Endothelial cell of umbilical vein (primary cell): ENCODE measurements at places on chromosomes 4 and X. TPM values are rescaled to one million over a fixed set of nuclear protein-coding genes. Genes with fewer than 3 reads are reported as not detected.

DNA sequence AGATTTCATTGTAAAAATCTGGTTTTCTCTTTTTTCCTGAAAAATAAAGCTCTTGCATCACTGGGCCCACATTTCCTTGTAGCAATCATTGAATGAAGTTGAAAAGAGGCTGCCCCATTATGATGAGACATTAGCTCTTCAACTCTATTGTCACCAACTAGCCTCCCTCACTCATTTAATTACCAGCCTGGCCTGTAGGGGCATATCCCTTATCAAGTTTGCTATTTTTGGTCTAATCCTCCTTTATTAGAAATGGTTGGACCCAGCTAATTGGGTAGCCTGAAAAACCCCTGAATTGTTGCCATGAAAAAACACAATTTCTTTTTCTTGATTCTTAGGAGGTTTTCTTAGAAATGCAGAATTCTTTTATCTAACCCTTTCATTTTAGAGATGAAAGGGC, 164.6 kb upstream of the CASK start:
- H3K4me3 ChIP-seq: no peak overlapping the region
- no peaks in the 10 kb centered on the region for H3K4me1 ChIP-seq
- no peaks in the 10 kb centered on the region for H3K36me3 ChIP-seq
- no peak for DNase-seq

- no peaks in the 10 kb centered on the region for H3K27me3 ChIP-seq
- H3K27ac ChIP-seq: no peak overlapping the region
- H3K4me3 ChIP-seq: no peak overlapping the region
- no peaks in the 10 kb centered on the region for H3K36me3 ChIP-seq
- H3K4me1 ChIP-seq: no peaks in the 10 kb centered on the region
Observed at GRCh38 chr4:71411981-71412380, 73.2 kb downstream of the SLC4A4 start.

DNA sequence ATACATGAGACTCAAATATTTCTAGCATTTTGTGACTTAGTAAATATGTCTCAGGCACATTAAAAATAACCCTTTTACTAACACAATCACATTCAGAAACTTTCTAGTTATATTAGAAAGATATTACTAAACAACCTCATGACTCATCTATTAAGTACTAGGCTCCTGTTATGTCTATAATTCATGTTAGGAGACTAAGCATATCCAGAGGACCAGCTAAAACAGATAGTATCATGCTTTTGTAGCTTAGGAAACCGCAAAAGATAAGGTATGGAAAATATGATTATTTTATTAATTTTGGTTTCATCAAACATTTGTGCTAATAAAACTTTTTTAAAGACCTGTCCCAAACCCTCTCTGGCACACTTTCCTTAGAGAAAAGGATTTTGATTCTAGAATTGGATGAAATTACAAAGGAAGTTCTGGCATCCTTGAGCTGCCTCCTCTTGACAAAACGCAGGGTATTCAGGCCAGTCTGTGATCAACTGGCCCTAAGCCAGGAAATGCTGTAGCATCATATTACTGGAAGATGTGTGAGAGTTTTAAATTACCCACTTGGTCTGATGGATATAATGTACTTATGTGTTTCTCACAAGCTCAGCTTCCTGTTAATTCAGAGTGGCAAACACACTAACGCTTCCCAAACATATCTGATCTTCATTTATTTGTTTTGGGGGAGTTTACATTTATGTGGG, 60.4 kb downstream of the NRK start:
- H3K4me3 ChIP-seq: no peak overlapping the region
- no peak overlapping the region for H3K27ac ChIP-seq
- no peaks in the 10 kb centered on the region for H3K36me3 ChIP-seq
- H3K4me1 ChIP-seq: peaks cover 3% of the 10 kb centered on the region

DNA sequence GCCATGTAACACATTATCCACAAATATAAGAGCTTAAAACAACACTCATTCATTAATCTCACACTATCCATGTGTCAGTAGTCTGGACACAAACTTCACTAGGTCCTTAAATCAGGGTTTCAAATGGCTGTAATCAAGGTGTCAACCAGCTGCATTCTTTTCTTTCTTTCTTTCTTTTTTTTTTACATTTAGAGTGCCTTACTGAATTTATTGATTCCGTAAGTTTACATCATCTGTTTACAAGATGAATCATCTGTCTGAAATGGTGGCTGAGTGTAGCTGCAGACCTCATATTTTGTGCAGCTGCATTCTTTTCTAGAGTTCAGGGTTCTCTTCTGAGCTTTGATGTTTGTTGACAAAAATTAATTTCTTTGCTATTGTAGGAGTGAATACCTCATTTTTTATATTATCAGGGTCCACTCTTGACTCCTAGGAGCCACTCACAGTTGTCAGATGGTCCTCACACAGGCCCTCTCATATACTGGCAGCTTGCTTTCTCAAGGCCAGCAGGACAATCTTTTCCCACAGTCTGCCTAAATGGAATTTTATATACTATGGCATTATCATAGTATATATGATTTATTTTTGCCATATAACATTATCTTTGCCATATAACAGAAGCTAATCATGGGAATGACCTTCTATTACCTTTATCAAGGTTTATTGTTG, 37.8 kb downstream of the SPOCK3 start:
- H3K4me1 ChIP-seq: no peaks in the 10 kb centered on the region
- no peaks in the 10 kb centered on the region for H3K27me3 ChIP-seq
- DNase-seq: no peak
- H3K4me3 ChIP-seq: no peak overlapping the region
- H3K36me3 ChIP-seq: no peaks in the 10 kb centered on the region

DNA sequence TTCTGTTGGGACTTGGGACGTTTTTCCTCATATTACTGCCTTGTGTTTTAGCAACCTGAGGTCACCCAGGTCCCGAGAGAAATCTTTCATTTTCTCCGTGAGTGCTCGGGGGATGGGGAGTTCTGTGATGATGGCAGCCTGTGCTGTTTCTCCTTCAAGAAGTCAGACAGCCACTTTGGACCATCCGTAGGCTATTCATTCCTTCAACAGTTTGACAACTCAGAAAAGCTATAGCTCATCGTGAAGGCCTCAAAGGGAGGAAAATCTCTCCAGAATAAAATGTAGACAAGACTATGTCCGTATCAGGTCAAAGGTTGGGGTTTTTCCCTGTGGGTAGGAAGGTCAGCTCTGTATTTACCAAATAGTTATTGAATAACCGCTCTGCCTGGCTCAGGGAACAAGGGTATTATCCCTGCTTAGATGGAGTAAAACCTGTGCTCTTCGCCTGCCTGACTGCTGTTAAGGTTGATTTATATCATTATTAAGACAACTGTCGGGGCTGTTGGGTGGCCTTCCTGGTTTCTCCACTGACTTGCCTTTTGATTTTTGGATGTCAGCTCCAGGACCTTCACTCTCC, 36.6 kb downstream of the FAM114A1 start:
- no peaks in the 10 kb centered on the region for H3K27me3 ChIP-seq
- no peaks in the 10 kb centered on the region for H3K4me1 ChIP-seq
- H3K27ac ChIP-seq: no peak overlapping the region
- no peak overlapping the region for H3K4me3 ChIP-seq

- no peak for DNase-seq
- no peaks in the 10 kb centered on the region for H3K4me1 ChIP-seq
- H3K27me3 ChIP-seq: no peaks in the 10 kb centered on the region
- H3K36me3 ChIP-seq: no peaks in the 10 kb centered on the region
- H3K4me3 ChIP-seq: no peak overlapping the region
Observed at GRCh38 chr4:181877329-181877848, 365.8 kb upstream of the TENM3 start.

DNA sequence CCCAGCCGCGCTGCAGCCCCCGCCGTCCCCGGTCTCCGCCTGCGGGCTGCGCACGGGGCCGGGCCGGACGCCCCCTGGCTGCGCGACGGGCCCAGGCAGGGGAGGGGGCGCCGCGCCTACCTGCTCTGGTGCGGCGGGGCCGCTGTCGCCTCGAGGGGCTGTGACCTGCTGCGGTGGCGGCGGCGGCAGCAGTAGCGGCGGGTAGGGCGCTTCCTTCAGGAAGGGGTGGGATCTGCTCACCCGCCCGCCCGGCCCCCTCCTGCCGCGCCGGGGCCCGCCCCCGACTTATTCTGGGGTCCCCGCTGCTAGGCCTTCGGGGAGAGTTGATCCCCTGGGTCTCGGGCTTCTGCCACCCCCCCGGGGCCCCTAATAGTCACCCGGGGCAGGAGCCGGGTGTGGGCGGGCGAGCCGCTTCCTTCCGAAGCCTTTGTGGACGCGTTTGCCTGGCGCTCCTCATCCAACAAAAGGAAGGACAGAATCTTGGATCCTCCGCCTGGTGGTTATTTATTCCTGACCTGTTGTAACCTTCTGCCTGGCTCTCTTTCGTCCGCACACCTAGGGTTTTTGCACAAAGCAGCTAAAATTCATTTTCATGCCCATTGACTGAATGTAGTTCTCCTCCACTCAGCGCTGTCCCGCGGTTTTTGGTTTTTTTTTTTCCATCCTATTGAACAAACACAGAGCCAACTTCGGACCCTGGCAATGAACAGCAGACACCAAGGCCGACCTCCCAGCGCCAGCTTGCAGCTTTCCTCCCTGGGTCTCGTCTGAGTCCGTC, at the start of gene TMEM150C:
TMEM150C (minus strand) TSS at position 203 of the 778 bp plus-strand sequence. CDS start 57,331 bp downstream, outside the sequence.
- DNase-seq: peak; percentile 26
- peak within 1 kb of the TSS; percentile 81 for H3K4me3 ChIP-seq
- H3K36me3 ChIP-seq: no peaks in the 10 kb centered on the region
- no peak within 1 kb of the TSS for H3K27ac ChIP-seq

DNA sequence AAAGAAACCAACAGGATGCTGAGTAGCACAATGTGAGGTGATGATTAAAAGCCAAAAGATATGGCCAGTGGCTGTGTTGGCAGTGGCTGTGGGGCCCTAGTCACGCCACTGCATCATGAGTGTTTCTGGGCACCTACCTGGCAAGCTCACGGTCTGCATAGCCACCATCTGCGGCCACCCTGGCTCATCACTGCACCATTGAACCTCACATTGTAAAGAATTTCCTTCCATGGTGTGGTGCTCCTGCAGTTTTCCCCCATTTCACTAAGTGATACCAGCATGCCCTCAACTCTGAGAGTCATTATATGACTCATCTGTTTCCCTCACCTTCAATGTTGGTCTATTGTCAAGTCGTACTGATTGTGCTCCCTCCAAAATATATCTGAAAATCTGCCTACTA, 45.5 kb upstream of the CLNK start:
- no peak overlapping the region for H3K27ac ChIP-seq
- H3K27me3 ChIP-seq: no peaks in the 10 kb centered on the region
- DNase-seq: no peak
- H3K4me3 ChIP-seq: no peak overlapping the region
- H3K4me1 ChIP-seq: no peaks in the 10 kb centered on the region
- H3K36me3 ChIP-seq: no peaks in the 10 kb centered on the region

- H3K36me3 ChIP-seq: no peaks in the 10 kb centered on the region
- no peaks in the 10 kb centered on the region for H3K27me3 ChIP-seq
- peaks cover 58% of the 10 kb centered on the region for H3K4me1 ChIP-seq
- no peak for DNase-seq
- H3K4me3 ChIP-seq: no peak overlapping the region
- peak overlapping the region; percentile 84 for H3K27ac ChIP-seq
Observed at GRCh38 chrX:65697211-65697641, 29.8 kb downstream of the MSN start.

DNA sequence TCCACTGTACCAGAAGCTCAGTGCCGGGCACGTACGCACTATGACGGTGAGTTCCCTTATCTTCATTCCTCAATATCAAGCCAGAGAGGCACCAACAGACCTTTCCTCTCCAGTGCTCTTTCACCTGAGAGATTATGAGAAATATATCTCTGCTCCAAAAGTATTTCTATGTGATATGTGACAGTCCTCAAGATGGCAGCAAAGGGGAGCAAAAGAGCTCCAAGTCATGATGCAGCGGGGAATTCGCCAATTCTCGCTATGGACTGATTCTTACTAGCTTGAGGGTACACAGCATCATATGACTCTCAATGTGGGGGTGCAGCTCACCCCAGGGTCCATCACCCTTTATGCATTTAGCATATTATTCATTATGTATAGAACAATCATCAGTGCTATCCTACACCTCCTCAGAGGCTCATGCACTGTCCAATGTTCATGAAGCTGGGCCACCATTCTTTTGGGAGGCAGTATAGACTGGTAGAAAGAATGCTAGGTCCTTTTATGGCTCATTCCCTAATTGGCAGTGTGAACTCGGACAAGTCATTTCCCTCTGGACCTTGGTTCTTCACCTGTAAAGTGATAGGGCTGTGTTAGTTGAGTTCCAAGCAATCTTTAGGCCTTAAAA, 12.8 kb upstream of the IQSEC2 start:
- no peaks in the 10 kb centered on the region for H3K36me3 ChIP-seq
- no peaks in the 10 kb centered on the region for H3K4me1 ChIP-seq
- H3K4me3 ChIP-seq: no peak overlapping the region
- no peaks in the 10 kb centered on the region for H3K27me3 ChIP-seq

- no peak for DNase-seq
- no peak overlapping the region for H3K27ac ChIP-seq
- no peak overlapping the region for H3K4me3 ChIP-seq
- H3K4me1 ChIP-seq: no peaks in the 10 kb centered on the region
Observed at GRCh38 chr4:181702864-181703495, 540.2 kb upstream of the TENM3 start.

DNA sequence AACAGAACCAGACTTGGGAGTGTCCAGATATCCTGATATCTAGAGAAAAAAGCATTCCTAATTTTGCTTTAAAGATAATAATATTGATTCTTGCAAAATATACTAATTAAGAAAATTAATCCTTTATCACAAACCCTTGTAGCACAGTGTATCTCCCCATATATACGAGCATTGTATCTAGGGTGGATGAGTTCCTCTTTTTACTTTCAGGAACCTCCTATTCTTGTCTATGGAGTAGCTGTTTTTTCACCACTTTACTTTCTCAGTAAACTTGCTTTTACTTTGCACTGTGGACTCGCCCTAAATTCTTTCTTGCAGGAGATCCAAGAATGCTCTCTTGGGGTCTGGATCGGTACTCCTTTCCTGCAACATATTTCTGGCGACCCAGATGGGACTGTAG, 103.9 kb downstream of the GLUD2 start:
- no peaks in the 10 kb centered on the region for H3K4me1 ChIP-seq
- no peak overlapping the region for H3K4me3 ChIP-seq
- no peak overlapping the region for H3K27ac ChIP-seq
- no peaks in the 10 kb centered on the region for H3K27me3 ChIP-seq

DNA sequence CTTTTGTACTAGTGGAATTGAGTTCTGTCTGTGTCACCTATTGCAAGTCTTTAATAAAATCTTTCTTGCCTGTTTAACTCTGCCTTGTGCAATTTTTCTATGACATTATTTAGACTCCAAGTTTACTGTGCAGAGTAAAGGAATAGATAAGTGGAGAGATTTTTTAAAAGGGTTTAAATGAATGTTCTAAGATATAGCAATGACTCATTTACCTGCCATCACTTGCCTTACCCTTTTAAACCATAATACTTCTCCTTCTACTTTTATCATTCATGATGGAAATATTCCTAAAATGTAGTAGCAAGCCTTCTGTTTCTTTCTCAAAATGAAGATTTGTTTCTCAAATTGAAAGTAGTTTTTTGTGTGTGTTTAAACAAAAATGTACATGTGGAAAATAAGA, 782.8 kb upstream of the MAGEB2 start:
- DNase-seq: no peak
- no peak overlapping the region for H3K27ac ChIP-seq
- no peaks in the 10 kb centered on the region for H3K36me3 ChIP-seq
- no peak overlapping the region for H3K4me3 ChIP-seq
- no peaks in the 10 kb centered on the region for H3K4me1 ChIP-seq
- H3K27me3 ChIP-seq: no peaks in the 10 kb centered on the region

Gene PARM1
- not detected in 2 replicates for total RNA-seq

Gene RPA4
- 2.1 and 2.3 TPM in 2 replicates for total RNA-seq

Gene GPR82
- total RNA-seq: not detected in 2 replicates

Gene PAGE1
- not detected in 2 replicates for total RNA-seq
